ENCODE measurements at places on chromosomes 3 and 15. TPM values are rescaled to one million over a fixed set of nuclear protein-coding genes. Genes with fewer than 3 reads are reported as not detected.

The C3orf20 gene
- polyA plus RNA-seq: 0.08 TPM

The ADAMTS17 gene
- 4.4 TPM for polyA plus RNA-seq

DNA sequence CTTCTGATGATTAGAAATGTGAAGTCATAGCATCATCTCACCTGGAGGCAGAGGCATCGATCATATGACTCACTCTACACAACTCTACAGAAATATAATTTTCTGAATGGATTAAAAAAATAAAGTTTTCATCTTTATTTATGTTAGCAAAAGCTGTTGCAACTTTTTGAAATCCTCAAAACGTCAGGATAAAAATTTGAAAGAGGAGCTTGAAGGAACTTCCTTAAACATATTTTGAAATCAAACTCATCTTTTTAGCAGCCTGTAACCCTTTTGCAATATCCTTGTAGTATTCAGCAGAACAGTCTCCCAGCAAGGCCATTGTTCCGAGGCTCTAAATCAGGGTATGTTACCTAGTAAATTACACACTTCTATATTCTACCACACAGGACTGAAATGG lies 985.4 kb downstream of the PLOD2 start:
- no peak for DNase-seq

- DNase-seq: no peak
Measured at GRCh38 chr3:125662675-125663074, 67.4 kb upstream of the OSBPL11 start.

DNA sequence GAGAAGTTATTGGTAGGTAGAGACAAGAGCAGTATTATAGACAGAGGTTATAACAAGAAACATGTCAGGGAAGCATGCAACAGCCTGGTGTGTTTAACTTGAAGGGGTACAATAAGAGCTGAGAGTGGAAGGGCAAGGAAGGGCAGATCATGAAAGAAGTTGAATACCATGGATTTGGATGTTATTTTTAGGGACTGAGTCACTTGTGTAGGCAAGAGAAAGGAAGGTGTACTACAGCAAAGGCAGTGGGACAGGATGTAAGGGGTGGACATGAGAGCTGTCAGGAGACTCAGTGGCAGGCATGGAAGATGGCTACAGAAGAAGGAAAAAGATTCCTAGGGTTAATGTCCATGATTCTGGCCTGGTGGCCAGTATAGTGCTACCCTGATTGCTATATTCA lies 66.4 kb downstream of the TFG start:
- DNase-seq: no peak

DNA sequence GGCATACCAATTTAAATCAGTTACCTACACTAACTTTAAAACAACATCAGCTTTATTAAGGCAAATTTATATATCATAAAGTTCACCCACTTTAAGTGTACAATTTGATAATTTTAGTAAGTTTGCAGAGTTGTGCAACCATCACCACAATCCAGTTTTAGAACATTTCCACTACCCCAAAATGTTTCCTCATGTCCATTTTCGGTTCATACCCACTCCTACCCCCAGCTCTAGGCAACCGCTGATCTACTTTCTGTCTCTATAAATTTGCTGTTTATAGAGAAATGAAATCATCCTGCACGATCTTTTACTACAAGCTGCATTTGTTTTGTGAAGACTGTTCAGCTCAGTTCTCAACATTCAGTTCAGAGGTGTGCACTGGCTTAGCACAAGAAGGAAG lies 31.5 kb upstream of the FAM81A start:
- DNase-seq: no peak

GRCh38 chr15:64901914-64902313 lies 9.8 kb upstream of the ANKDD1A start:
- DNase-seq: no peak

DNA sequence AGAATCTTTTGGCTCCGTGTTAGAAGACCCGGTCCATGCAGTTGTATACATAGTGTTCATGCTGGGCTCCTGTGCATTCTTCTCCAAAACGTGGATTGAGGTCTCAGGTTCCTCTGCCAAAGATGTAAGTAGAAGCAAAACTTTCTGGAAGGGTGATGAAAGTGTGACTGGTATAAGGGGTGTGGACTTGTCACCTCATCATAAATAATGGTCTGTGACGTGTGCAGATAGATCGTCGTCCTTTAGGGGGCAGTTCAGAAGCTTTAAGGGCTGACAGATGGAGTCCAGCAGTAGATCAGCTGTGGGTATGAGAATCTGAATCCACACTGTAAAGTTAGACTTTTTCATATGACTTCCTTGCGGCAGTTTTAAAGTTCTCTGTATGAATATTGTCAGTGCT lies 15.3 kb downstream of the SEC61A1 start:
- no peak for DNase-seq

DNA sequence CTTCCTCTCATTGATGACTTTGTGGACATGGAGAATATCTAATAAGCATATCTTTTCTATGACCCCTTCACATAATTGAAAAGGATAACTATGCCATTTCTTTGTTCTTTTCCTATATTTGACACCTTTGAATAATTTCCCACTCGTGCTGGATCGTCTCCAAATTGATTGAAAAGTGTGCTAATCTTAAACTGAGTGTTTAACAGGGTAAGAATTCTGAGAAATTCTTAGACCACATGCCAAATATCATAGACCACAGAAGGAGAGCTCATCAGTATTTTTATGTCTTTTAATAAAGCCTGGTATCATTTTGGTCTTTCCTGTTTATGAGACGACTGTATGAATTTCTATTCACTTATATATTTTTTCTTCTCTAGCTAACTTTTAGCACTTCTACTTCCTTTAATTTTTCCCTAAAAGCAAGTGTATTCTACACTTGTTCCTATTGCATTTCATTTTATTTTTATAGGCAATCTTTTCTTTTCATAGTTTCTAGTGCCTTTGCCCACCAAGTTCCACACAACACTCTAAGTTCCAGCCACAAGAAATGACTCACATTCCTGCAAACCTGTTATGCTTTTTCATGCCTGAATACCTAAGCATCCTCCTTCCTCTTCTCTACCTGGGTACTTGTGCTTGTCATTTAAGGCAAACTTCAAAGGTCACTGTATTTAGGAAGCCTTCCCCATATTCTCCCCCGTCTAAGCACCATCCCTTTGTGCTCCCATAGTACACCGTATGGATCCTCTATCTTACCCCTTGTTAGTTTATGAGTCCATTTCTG lies 30.1 kb downstream of the KBTBD8 start:
- DNase-seq: no peak

DNA sequence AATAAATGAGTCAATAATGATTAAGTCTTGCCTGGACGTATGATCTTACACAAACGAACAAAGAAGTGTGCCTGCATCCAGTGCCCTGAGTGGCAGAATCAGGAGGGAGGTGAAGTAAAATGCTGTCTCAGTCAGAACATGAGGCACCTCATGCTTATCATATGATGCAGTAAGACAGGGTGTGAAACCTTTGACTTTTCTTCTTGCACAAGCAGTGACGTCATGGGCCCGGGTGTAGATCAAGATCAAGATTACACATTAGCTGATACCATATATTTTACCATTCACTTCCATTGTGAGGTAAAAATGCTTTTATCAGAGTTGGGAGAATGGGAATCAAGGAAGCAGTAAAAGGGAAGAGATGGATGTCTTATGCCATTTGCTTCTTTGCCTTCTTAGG lies 291.6 kb upstream of the PLSCR5 start:
- no peak for DNase-seq

- no peak for DNase-seq
Measured at GRCh38 chr15:33375236-33375635, 64.5 kb downstream of the RYR3 start.

All from hindlimb muscle (tissue), 1 donor.